Omental fat pad (tissue), 4 donors: ENCODE measurements at places on chromosomes 11 and 22. TPM values are rescaled to one million over a fixed set of nuclear protein-coding genes. Genes with fewer than 3 reads are reported as not detected.

DNA sequence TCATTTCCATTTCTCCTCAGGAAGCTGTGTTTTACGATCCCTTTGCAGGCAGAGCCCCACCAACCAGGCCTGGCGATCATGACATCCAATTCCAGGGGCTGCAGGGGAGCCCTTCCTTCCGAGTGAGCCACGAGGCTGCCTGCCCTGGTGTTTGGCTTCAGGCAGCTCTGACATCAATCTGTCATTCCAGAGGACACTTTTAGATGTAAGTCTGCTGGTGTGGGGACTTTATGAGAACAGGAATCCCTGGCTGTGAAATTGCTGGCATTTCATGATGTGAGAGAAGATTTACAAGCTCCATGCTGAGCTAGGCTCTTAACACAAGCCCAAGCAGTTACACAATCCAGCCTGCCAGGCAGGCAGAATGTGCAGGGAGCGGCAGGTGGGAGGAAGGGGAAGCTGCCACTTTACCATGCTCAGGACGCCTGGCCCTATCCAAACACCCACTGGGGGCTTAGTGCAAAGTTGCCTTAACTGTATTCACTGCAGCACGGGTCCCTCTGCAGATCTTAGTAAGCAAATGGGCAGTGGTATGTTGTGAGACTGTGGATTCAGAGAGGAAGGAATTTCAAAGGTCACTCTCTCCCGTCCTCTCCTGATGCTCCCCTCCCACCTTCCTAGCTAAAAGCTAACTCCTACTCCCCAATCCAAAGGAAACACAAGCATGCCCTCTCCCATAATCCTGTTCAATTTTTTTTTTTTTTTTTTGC, 43.4 kb upstream of the MICAL2 start:
- DNase-seq: no peak

DNA sequence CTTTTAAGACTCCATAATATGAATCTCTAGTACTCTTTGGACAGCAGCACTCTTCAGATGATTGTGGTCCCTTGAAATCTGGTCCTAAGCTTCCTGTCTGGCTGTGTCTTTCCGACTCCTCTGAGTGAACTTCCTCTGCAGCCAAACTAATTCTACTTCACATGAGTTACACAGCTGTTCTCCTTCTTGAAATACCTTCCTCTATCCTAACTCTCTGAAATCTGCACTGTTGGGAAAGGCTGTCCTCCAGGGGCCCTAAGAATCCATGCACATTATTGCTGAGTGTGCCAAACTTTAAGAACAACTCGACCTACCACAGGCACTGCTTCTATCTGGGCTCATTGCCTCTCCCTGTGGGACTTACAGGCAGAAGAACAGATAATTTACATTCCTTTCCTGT, 217.3 kb upstream of the ARHGAP42 start:
- DNase-seq: no peak

DNA sequence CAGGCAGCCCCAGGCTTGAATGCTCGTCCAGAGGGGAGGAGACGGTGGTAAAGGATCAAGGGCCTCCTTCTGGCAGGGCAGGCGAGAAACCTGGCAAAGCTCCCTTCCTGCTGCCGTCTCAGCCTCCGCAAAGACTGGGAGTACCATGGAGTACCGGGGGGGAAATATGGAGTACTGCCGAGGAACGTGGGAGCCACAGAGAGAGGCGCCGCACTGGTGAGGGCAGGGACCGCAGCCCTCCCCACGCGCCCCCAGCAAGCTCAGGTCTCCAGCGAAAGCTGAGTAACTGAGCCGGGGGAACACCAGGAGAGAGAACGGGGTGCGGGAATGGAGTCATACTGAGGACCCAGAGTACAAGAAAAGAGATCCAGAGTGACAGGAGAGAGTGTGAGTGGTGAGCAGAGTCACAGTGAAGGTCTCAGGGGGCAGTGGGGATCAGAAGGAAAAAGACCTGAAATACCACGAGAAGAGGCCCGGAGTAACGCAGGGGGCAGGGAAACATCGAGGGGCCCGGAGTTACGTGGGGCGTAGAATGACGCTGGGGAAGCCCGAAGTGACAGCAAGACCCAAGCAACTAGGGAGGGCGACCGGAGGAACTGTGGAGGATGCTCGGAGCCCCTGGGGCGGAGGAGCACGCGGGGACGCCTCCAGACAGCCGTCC, 740 bp downstream of the EML3 start:
- no peak for DNase-seq

DNA sequence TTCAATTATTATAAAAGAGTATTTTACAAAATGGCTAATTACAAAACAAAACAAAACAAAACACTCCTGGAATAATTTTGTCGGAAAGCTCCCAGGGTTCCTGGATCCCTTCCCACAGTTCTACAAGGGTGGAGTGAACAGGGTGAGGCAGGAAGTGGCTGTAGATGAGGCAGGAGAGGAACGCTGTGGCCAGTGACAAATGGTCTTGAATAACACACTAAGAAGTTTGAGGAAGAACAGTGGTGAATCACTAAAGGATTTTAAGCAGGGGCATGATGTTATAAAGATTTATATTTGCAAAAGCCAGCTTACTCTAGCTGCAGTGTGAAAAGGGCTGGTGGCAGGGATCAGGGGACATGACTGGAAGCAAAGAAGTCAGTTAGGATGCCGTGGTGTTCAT, 33.8 kb upstream of the APOA1 start:
- no peak for DNase-seq

DNA sequence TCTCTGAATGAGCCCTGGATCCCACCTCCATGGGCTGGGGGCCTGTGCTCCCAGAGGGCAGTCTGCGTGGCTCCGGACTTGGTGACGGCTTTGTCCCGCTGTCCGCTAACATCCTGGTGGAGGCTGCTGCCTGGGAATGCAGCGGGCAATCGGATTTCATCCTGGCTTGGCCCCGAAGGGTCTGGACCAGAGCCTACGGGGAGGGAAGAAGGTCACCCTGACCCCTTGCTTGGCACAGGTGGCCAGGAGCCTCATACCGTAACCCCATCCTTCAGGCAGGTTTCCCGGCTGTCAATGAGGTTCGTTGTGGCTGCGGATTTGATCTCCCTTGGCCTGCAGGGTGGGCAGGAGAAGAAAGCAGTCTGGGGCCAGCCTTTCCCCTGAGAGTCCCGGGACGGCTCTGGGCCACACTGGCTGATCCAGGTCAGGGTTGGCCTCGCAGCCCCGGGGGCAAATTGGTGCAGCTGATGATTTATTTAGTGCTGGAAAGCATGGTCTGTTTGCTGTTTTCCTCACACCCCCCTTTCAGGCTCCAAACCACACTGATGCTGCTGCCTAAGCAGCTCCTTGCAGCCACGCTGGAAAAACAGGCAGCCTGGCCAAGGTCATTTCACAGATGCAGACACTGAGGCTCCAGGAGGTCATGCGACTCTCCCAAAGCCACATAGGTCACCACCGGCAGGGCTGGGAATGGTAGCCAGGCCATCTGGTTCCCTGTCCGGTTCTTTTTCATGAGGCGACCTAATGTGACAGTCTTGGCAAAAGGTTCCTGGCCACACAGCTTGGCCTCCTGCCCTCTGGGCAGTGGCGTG, 15.0 kb downstream of the PRDM11 start:
- DNase-seq: no peak

DNA sequence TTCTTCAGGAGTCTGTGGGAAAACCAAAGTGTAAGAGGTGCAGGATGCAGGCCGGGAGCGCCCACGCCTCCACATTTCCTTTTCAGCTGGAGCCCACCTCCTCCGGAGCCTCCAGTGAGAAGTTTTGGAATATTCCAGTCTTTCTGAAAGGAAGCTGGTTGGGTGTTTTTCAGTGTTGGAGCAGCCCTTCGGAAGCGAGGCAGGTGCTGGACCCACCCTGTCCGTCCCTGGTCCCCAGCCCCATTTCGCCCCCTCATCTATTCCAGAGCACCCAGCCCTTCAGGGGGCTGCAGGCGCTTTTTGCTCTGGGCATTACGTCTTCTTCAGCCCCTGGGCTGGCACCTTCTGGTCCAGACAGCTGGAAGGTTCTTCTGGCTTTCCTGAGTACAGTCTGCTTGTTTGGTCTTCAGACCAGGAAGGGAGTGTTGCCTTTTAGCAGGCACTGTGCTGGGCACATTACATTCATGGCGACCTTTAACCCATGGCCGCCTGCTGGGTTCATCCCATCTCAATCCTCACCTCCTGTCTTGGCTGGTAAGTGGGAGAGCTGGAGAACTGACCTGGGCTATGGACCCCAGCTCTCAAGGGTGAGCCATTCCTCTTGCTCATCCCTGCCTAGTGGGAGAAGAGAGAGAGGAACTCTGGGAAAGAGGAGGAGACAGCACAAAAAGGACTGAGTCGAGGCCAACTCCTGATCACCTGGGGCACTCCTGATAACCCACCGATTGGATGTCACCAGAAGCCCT, 710 bp upstream of the THY1 start:
- no peak for DNase-seq

- no peak for DNase-seq
Measured at GRCh38 chr22:39181356-39181755, 28.9 kb upstream of the CBX7 start.

GRCh38 chr22:37244922-37245722, 1.1 kb upstream of the RAC2 start:
- DNase-seq: no peak

GRCh38 chr22:32327066-32327465, 30.6 kb upstream of the RFPL3 start:
- no peak for DNase-seq

DNA sequence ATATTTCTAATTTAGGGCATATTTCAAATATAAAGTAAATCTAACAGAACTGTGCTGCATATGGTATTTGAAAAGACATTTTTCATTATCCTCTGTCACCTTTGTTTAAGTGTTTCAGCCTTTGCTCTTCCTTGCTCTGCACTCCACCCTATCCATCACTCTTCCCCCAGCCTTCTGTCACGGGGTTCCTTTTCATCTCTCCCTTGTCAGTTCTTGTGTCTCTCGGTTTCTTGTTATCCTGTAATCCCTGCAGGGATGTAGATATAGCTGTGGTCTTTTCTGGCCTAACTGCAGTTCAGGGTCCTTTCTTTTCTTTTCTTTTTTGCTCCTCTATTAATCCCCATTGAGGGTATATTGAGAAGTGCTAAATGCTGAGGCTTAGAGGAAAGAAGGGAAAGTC, 261.9 kb downstream of the DCDC1 start:
- no peak for DNase-seq

DNA sequence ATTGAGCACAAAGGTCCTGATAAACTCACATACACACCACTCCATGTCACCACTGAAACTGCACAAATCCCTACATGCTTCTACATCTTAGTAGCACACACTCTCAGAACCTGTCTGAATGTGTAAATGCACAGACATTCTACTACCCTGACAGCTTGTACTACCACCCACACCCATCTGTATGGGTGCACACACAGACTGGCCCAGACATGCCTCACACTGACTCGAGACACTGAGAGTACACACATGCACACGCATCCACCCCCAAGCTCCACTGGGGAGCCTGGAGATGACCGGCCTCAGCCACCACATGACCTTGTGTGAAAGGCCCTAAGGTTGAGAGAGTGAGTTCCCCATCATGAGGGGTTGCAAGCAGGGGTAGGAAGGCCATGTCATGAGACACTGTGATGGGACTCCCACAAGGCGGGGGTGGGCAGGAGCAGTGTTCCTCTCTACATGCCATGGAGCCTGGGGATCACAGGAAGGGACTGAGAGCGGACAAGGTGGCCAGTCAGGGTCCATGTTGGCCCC, 28.1 kb downstream of the ARAP1 start:
- no peak for DNase-seq

- no peak for DNase-seq
Measured at GRCh38 chr11:72686639-72687220, 12.5 kb upstream of the PDE2A start.

DNA sequence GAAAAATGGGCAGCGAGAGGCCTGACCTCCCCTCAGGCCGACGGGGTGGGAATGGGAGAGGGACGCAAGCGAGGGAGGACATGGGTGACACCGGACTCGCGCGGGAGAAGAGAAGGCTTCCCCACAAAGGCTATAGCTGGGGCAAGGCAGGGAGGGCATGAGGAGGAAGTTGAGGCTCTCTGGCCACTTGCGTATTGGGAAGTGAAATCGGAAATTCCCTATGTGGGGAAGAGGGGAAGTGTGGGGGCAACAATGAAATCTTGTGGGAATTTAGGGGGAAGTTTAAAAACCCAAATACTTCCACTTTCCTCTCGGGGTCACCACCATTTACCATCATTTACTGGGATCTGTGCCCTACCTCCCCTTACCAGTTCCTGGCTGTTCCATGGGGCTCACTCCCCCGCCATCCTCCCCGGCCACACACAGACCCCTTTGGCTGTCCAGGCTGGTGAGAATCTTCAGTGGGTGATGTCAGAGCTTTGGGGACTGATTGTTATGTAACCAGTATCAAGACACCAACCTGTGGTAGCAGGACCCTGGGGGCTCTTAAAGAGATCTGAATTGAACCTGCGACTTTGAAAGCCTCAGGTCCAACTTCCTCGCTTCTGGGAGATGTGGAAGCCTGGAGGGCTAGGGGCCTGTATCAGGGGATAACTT, 951 bp upstream of the EHD1 start:
- DNase-seq: no peak

DNA sequence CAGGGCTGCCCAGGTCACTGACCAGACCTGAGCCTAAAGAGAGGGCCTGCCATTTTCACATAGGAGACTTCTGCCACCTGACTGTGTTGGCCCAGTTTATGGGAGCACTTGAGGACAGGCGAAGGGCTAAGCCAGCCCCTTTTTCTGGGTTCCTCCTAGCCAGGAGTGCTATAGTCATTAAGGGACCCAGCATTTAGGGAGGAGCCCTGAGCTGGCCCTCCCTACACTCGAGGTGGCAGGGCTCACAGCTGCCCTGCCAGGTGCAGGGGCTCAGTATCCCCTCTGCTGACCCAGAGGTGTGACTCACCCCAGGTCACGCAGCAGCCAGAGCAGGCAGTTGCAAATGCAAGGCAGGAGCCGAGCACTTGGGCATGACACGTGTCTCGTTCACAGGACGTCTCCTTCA, 86.3 kb upstream of the CRYBB3 start:
- DNase-seq: no peak

DNA sequence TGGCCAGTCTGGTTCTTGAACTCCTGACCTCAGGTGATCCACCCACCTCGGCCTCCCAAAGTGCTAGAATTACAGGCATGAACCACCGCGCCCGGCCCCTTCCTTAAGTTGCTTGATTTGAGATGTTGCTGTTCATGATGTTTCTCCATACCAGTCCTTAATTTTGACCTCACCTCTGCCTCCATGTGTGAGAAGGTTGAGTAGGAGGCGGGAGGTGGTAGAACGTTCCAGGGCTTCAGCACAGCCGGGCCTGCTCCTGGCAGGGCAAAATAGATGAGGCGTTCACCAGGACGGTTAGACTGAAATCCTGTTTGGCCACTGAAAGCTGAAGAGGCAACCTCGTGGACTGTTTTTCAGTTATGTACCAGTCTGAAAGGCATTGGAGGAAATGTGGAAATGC, 48.3 kb upstream of the SYT13 start:
- no peak for DNase-seq

The EWSR1 gene
- total RNA-seq: 274 TPM

The SEPTIN5 gene
- total RNA-seq: 5.5 TPM

The SYNGR1 gene
- total RNA-seq: 4.4 TPM

The MMP7 gene
- not detected for total RNA-seq

The P2RY2 gene
- 1.1 TPM for total RNA-seq

The ASCL2 gene
- not detected for total RNA-seq

The HIRA gene
- total RNA-seq: 21.2 TPM

The MRGPRF gene
- 27.8 TPM for total RNA-seq

The PANX2 gene
- total RNA-seq: 1.3 TPM

The GPHA2 gene
- total RNA-seq: not detected

The SLC6A5 gene
- not detected for total RNA-seq
